Fibroblast of the aortic adventitia (primary cell): ENCODE measurements at places on chromosomes 16 and 17. TPM values are rescaled to one million over a fixed set of nuclear protein-coding genes. Genes with fewer than 3 reads are reported as not detected.

The KLHDC4 gene
- 21.6 and 29.2 TPM in 2 replicates for total RNA-seq

The MEOX1 gene
- total RNA-seq, result not detected in 2 replicates

The UNC45B gene
- not detected in 2 replicates for total RNA-seq

The ADAP2 gene
- 0.27 and 0.90 TPM in 2 replicates for total RNA-seq

The TBC1D3G gene
- total RNA-seq, result not detected in 2 replicates
